PC-9 (cell line): ENCODE measurements at places on chromosomes 1 and 21.

DNA sequence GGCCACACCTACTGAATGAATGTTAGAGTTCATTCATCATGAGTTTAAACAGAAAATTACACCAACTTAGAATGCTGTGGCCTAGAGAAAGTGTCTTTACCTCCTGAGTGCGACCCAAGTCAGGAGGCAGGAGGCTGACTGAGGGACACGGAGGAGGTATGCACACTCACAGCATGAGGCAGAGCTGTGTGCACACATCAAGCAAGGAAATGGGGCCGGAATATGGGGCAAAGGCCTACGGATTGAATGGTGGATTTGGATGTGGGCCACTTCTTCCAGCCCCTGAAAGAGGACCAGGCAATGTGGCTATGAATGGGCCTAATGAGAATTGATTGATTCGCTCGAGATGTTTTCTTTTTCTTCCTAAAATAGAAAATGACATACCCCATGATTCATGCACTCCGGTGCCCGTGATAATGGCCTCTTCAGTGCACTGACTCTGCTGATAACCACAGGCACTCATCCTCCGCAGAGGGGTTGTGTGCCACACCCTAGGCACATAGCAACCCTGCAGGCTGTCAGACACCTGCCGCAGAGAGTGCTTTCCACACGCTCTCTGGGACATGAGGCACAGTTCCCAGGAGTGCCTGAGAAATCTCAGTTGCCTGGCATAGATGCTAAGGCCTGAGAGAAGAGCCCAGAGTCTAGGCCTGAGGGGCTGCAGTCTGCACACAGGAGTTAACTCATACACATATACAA, 155.5 kb downstream of the GLUL start:
- peak; percentile 31 for DNase-seq

DNA sequence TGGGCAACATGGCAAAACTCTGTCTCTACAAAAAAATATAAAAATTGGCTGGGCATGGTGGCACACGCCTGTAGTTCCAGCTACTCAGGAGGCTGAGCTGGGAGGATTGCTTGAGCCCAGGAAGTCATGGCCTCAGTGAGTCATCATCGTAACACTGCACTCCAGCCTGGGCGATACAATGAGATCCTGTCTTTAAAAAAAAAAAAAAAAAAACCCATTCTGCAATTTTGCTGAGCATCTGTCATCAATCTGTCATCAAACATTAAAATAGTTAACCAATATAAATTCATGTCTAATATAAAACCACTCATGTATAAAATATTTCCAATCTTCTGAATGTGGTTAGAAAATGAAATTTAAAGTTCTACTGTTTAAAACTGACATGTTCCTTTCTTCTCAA, 56.9 kb downstream of the LPAR3 start:
- DNase-seq, result peak; percentile 50

- no peak for DNase-seq
Measured at GRCh38 chr1:181632492-181632891, 149.2 kb downstream of the CACNA1E start.

DNA sequence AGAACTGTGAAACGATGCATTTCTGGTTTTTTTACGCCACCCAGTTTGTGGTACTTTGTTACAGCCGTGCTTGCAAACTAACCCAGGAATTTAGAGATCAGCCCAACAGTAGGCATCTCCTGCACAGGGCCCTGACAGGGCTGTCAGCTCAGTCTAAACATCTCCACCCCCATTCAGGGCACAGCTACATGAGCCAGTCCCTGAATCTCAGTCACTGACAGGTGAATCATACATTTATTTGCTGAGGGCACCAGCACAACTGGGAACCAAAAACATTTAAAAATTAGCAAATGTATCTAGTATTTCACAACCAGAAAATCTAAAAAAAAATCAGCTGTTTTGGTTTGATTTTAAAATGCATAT, 30.7 kb downstream of the PRDX6 start:
- DNase-seq, result peak; percentile 38

- DNase-seq, result no peak
Measured at GRCh38 chr1:147089457-147089856, 82.8 kb downstream of the PRKAB2 start.

- no peak for DNase-seq
Measured at GRCh38 chr1:4650481-4650880, 3.9 kb upstream of the AJAP1 start.

GRCh38 chr1:24566236-24566867, 10.5 kb downstream of the NCMAP start:
- DNase-seq, result no peak

- no peak for DNase-seq
Measured at GRCh38 chr1:96772972-96773371, 51.4 kb downstream of the PTBP2 start.

GRCh38 chr1:98406352-98407088, 255.0 kb upstream of the SNX7 start:
- no peak for DNase-seq

DNA sequence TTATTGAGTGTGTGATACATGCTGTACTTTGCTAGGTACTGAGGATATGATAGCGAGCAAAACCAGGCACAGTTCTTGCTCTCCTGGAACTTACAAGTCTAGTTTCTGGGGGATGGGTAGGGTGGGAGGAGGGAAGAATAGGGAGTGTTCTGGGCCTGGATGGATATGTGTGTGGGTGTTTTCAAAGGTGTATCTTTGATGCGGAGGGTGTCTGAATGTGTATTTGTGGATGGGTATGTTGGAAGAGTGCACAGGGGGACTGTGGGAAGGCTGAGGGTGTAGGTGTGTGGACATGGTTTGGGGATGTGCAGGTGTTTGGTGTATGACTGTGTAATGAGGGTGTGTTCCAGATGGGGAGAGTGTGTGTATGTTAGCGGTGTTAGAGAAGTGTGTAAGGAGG, 4.5 kb upstream of the DPH2 start:
- DNase-seq, result no peak

GRCh38 chr1:91022518-91022929, 689 bp upstream of the ZNF644 start:
- DNase-seq, result peak; percentile 32

- DNase-seq, result peak; percentile 43
Measured at GRCh38 chr1:10692401-10693021, 103.9 kb downstream of the CASZ1 start.

- no peak for DNase-seq
Measured at GRCh38 chr1:53918343-53918742, 24.4 kb downstream of the DIO1 start.

GRCh38 chr1:33288976-33289857, 31.7 kb downstream of the A3GALT2 start:
- DNase-seq, result no peak

DNA sequence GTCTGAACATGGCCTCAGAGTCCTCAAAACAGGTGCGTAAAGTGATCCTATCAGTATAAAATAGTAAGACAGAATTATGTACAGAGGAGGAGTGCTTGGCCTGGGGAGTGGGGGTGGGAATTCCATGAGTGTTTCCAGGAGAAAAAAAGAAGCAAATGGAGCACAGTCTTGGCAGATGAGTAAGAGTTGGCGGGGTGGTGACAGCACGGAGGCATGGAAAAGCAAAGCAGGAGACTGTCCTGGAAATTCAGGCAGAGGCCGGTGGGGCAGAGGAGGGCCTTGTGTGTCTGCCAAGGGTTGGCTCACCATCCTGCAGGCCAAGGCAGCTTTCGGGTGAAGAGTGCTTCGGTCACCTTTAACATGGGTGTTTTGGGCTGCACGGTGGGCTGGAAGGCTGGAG, 63.4 kb downstream of the OPTC start:
- peak; percentile 44 for DNase-seq

DNA sequence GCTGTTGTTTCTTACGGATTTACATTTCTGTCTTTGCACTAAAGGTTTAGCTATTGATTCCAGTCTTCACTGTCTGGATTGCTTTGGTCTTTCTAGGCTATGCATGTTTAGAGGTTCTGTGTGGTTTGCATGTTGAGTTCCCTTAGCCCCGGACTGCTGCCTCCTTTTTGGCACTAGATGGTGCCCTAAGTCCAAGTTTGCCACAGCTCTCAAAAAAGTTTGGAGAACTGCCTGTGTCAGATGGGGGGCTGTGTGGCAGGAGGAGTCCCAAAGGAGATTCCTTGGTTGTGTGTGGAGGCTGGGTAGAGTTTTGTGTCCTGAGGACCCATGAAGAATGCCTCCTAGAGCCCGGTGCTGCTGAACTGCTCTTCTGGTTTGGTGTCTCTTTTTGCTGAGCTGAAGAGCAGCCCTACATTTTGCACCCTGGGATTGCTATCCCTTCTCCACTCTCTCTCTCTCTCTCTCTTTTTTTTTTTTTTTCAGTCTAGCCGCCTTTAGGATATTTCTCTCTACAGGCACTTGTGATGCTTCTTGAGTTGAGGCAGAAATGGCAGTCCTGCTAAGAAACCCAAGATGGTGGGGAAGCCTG, 74.4 kb downstream of the PTGS2 start:
- DNase-seq, result no peak

DNA sequence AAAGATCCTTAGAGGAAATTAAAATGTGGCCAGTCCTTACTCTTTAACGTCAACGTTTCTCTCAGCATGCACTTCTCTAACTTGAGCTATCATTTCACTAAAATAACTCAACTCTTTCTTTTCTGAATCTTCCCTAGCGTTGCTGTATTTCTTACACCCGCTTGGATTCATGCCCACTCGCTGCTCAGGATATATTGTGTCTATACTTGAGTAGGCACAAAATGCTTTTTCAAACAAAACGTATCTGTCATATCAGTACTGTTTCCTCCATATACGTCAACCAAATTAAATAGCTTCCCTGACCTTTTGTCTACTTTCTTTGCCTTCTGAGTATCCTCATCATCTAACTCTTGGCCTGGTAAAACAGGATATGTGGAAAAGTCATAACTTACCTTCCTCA, 549.7 kb downstream of the SMYD3 start:
- DNase-seq, result no peak

- peak; percentile 66 for DNase-seq
Measured at GRCh38 chr1:106659490-106660244, 396.8 kb upstream of the PRMT6 start.

- DNase-seq, result no peak
Measured at GRCh38 chr1:41442697-41443251, 41.7 kb downstream of the EDN2 start.

DNA sequence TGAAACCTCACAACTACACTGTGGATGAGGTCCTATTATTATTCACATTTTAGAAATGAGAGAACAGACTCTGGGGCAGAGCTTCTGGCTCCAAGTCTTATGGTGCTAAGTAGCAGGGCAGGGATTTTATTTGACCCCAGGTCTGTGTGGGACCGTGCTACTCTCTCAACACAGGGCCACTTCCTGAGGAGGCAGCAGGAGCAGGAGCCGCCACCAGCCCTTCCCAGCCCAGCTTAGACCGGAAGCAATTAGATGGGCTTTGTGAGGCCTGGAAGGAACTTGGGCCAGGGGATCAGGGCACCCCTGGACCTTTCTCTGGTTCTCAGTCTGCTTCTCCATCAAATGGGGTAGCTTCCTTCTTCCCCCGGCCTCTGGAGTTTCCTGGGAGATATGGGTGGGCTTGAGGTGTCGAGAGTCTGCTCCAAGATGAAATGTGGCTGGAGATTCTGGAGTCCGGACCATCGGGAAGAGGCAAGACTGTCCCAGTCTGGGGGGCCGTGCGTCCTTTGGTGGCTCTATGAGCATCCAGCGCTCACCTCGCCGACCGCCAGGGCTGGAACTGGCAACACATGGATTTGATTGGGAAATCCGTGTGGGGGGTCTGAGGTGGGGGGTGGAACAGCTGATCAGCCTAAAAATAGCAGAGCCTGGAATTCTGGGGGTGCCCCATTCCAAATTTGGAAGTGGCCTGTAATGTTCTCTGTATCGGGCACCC, 136.8 kb downstream of the FOXD2 start:
- no peak for DNase-seq

DNA sequence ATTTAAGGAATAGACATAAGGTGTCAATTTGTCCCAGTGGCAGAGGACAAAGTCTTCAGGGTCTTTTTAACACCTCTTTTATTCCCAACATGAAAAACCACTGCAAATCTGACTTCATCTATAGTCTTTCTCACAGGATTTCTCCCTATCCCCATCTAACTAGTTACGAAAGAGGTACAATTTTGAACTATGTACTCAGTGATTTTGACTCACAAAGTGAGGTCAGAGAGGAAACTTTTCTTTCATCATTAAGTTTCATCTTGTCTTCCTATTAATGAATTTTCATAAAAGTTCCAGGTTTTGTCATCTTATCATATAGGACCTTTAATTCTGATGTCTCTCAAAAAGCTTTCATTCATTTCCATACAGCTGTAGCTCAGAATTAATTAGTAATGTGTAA, 63.3 kb downstream of the ASH1L start:
- DNase-seq, result no peak

GRCh38 chr1:910881-911721, 12.6 kb upstream of the SAMD11 start:
- peak; percentile 61 for DNase-seq

DNA sequence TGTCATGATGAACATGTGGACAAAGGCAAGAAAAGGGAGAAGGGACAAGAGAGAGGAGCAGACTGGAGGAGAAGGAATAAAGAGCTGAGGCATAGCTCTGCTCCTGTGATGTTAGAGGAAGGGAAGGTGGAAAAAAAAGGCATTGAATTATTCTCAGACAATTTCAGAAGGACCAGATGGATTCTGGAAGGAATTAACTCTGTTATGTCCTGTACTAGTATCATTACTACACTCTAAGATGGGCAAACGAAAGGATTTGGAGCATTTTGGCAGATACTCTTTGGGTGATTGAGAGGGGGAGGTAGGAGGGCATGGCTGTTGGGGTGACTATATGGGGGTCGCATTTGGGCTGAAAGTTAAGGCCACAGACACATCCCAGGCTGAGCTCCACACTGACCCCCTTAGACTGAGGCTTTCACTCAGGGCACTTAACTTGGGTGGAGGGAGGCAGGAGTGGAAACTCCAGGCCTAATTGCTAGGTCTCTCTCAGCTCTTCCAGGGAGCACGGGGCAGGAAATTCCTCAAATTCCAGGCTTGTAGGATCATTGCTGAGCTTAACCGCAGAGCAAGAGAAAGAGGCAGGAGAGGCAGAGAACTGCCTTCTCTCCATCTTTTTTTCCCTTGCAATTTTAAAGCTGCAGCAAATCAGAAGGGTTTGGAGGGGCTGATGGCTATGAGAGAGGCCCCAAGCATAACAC, 25.9 kb downstream of the KIRREL1 start:
- peak; percentile 83 for DNase-seq

GRCh38 chr1:174954671-174955669, 44.8 kb upstream of the CACYBP start:
- DNase-seq, result no peak

DNA sequence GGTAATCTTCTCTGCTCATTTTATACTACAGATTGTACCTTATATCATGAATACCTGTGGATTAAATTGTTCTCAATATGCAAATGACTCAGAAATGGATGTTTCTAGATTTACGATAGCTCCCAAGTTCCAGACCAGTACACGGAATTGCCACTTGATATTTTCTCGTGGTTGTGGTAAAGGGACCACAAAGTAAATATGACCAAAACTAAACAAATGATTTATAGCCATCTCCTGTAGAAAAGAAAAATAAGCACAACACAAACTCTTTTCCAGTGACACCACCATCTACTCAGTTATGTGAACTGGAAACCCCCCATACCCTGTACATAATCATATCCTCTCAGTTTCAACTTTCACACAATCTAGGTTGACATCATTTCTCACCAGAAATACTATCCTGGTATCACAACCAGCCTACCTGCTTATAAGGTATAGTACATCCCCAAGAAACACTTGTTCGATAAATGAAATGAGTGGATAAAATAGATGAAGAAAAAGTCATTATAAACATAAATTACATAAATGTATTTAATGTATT, 172.3 kb downstream of the ADGRL4 start:
- no peak for DNase-seq
